Amniotic epithelial cell (primary cell): ENCODE measurements at places on chromosomes 5 and 9.

GRCh38 chr9:137396634-137397367, 26.2 kb downstream of the EXD3 start:
- peak; percentile 34 for DNase-seq

DNA sequence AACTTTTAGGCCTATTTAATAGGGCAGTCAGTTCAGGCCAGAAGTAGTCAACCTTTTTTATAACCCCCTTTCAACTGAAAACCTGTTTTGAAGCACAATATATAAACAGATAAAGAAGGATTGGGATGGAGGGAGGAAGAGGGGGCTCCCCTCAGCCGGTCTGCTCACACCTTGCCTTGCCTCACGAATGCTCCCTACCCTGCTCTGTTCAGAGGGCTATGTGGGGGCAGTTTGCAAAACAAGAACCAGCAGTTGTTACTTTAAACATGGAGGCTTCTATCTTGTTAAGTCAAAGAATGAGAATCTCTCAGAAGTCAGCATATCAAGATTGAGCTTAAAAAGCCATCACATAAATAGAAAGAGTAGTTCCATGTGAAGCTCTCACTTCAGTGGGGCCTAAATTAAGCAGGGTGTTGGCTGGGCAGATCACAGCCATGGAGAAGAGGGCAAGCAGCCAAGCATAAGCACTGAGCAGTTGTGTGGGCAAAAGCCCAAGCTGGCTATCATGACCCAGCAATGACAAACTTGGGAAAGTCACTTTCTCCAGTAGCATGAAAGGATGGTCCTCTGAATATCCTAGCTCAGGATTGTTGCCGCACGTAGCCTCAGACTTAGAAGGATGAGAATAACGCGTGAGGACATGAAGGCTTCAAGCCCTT, 70.6 kb downstream of the ALDH1A1 start:
- no peak for DNase-seq

DNA sequence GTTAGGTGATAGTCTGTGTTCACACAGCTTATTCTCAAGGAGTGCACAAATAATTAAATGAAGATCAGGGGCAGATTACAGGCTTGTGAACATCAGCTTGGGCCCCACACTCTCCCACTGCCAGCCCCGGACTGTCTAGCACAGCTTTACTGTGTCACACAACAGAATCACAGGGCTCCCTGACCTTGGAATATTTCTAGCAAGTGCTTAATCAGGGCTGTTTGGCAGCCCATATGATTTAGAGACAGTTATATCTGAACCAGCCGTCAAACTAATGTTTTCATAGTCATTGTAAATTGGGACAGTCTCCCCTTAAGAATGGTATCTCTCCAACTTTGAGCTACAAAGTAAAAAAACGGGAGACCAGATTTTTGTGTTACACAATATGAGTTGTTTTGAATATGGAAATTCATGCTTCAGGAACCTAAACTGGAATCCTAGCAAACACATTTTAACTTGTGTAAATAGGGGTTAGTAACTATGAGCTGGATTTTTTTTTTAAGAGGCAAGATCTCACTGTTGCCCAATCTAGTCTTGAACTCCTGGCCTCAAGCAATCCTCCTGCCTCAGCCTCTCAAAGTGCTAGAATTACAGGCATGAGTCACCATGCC, 517.6 kb downstream of the BNC2 start:
- peak; percentile 89 for DNase-seq

- no peak for DNase-seq
Measured at GRCh38 chr9:77013206-77013931, 6.1 kb upstream of the FOXB2 start.

- DNase-seq: no peak
Measured at GRCh38 chr9:132408521-132408920, 1.5 kb upstream of the CFAP77 start.

- no peak for DNase-seq
Measured at GRCh38 chr5:124948062-124948753, 201.8 kb upstream of the ZNF608 start.
